ENCODE measurements at places on chromosomes 12 and 14.

- DNase-seq = no peak
Observed at GRCh38 chr12:112017041-112017440, 3.8 kb downstream of the ERP29 start.

DNA sequence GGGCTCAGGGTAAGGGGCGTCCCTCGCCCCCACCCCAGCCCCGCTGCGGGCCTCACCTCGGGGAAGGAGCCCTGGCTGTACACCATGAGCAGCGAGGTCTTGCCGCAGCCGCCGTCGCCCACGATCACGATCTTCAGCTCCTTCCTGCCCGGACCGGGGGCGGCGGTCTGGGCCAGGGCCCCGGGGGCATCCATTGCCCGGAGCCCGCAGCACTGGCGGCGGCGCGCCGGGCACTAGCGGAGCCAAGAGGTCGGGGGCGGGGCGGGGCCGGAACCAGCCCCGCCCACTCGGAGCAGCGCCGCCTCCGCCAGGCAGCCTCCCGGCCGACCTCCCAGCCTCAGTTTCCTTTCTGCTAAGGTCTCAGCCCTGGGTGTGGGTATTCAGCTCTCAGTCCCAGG is at the start of gene RHOF:
TSS of gene RHOF (minus strand) at position 249 of the 398 bp plus-strand sequence. CDS start at position 194, 55 bp downstream.
- peak; percentile 76 for DNase-seq

GRCh38 chr12:116370004-116370404 is 92.5 kb upstream of the MED13L start:
- DNase-seq = no peak

GRCh38 chr14:95388699-95389098 is 69.0 kb upstream of the CLMN start:
- no peak for DNase-seq

- DNase-seq = peak; percentile 29
Observed at GRCh38 chr12:93777254-93777653, 100.1 kb downstream of the CRADD start.

DNA sequence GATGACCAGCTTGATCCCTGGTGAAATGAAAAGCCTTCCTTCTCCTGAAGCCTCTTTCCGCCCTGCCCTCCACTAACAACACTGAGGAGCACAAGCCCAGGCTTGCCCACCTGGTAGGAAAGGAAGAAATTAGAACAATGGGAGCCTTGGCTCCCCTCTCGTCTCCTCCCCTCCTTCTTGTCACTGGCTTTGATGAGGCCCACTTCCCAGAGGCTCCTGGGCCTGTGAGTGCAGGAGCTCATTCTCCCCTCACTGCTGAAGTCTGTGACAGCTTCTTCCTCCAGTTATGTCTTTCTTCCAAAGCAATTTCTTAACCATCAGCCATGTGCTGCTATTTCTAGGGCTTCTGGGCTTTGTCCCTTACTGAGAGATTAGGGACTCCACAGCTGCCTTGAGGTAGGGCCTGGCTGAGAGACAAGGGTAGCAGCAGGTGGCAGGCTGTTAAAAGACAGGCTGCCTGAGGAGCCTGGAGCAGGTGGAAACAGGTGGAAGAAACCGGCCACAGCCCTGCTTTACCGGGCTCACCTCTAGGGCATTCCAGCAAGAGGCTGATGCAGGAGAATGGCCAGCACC is 53.6 kb upstream of the SRSF5 start:
- no peak for DNase-seq

DNA sequence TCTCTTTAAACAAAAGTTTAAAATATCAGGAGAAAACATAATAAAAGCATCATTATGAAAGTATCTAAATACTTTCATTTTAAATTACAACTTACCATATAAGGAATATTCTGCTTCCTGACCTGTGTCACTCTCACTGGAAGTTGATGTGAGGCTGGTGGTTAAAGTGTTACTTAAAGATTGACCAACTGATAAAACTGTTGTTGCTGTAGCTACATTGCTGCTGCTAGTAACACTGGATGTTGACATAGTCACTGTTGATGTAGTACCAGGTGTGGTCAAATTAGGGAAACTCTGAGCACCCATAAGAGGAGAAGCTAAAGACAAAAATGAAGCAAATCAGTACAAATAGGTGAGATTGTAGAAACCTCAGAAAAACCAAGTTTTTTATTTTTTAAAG is 79.9 kb downstream of the HECTD1 start:
- no peak for DNase-seq

GRCh38 chr12:110233212-110233903 is 47.7 kb upstream of the ATP2A2 start:
- DNase-seq = no peak

DNA sequence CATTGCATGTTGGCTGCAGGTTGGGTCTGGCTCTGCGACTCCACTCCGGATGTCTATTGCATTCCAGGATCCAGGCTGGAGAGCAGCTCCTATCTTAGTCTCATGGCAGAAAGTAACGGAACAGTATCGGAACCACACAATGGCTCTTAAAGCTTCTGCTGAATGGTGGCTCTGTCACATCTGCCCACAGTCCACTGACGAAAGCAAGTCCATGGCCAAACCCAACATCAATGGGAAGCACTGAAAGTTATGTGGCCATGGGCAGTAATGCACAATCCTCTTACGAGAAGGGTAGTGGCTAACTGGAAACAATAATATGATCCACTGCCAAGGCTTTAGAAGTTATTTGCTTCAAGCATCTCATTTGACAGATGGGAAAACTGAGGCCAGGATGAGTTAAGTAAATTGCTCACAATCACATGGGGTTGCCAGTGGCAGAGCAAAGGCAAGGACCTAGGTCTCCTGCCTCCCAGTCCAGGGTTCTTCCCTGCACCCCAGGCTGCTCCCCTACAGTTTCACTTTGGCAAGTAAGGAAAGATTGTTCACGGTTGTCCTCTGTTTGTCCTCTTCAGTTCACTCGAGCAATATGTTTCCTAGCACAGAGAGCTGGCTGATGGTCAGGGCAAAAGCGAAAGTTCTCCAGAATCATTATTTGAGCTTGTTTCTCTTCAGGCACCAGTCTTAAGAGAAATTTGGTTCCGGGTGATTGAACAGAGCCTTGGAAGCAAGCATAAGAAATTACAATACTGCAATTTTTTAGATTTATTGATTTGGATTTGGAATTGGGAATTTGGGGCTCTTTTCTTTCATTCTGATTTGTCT is 54.2 kb downstream of the CKAP4 start:
- no peak for DNase-seq

- DNase-seq = no peak
Observed at GRCh38 chr14:83838226-83838625, 1691.7 kb upstream of the FLRT2 start.

DNA sequence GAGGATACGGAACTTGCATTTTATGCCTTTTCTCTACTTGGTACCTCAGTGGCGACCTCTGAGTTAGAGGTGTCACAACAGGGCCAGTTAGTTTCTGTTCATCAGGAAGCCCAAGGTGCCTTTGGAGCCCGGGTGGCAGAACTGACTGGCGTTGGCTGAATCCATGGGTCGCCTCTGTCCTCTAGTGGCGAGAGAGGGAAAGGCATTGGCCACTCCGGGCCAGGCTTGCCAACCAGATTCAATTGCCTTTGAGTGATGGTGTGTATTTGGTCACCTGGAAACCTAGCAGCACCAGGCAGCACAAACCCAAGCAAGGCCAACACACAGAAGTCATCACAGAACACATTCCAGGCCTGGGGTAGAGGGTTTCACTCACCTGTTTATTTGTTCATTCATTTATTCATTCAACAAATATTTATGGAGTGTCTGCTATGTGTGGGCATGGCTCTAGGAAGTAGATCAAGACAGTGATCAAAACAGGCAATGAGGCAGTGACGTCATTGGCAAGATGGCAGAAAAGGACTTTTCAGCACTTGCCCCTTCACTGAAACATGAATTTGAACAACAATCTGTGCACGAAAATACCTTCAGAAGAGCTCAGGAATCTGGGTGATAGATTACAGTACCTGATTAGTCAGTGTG is 40.5 kb upstream of the KCNA5 start:
- DNase-seq = peak; percentile 72

DNA sequence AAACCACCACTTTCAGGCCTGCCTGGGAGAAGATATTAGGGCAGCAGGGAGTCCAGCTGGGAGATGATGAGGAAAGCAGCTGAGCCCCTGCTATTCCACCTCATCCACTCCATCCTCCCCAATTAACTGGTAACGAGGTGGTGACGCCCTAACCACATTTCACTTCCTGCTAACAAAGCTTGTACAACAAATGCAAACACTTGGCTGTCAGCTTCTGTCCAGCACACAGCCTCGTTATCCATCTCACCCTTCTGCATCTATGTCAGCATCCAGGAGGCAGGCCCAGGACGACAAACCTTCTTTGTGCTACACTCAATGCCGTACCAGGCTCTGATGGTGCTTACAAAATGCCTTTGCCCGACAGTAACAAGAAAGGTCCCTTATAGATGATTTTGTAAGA is 225.4 kb downstream of the APAF1 start:
- no peak for DNase-seq

DNA sequence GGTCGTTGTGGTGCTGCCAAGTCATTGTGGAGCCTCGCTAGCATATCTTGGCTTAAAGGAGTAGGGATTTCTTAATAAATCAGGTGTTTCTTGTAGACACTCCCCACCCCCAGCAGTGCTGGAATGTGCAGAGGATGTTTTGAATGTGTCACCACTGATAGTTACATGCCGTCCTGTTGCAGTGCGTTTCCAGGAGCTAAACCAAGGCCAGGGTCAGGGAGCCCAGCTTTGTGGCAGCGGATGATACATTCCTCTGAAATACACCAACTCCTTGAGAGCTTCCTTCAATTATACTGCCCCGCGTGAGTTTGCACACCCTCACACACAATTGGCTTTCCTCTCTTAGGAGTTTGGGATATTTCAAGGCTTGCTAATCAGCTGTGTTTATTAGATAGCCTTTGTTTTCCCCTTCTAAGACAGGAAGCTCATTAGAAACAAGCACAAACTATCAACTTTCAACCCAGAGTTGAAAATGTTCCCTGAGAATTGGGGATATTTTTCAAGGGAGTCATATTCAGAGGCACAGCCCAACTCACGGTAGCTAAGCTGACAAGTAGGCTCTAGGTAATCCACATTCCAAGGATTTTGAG is 154.9 kb downstream of the C12orf75 start:
- DNase-seq = no peak

GRCh38 chr12:34405286-34406227 is 383.3 kb downstream of the ALG10 start:
- no peak for DNase-seq

GRCh38 chr14:95018821-95019220 is 138.5 kb downstream of the DICER1 start:
- no peak for DNase-seq

DNA sequence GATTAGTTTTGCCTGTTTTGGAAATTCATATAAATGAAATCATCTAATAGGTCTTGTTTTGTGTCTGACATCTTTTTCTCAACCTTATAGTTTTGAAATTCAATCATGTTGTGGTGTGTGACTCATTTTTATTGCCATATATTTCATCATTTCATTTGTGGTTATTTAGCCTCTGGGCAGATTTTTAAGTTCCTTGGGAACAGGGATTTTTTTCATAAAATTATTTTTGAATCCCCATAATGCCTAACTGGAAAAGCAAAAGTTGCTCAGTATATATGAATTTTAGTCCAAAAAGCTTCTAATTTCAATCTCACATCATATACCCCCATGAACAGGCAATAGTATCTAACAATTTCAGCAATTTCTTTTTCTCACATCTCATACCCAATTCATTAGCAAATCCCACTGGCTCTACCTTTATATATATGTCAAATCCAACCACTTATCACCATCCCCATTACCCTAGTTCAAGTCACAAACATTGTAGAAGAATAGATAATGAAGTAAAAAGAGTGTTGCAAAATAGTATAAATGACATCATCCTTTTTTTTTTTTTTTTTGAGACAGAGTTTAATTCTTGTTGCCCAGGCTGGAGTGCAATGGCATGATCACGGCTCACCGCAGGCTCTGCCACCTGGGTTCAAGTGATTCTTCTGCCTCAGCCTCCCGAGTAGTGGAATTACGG is 2.6 kb upstream of the OR6J1 start:
- peak; percentile 44 for DNase-seq

GRCh38 chr14:75079521-75079920 is 10.1 kb downstream of the ZC2HC1C start:
- DNase-seq = no peak

DNA sequence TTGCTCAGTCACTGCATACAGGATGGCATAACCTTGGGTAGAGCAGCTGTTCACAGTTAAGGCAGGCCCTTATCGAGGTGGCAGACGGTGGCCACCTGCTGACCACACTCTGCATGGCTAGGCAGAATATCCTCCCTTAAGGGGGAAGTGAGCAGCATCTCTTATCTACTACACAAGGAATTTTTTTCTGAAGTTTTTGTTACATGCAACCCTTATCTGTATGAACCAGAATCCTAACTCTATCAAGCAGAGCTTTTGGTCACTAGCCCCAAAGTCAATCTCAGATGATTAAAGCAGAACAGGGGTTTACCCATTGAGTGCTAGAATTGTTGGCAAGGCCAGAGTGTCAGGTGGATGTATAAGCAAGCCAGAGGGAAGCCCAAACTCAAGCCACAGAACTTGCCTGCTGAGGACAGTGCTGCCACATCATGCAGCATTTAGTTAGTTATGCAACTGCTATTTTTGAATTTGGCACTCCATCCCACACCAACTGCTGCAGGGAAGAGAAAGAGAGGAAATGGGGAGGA is 192.8 kb downstream of the TBX5 start:
- DNase-seq = peak; percentile 36
